ENCODE measurements at places on chromosomes 5 and 9.

GRCh38 chr5:122172207-122172606 is 42.9 kb downstream of the ZNF474 start:
- DNase-seq: no peak

- DNase-seq: no peak
These were observed 119.1 kb upstream of the TBC1D2 start for GRCh38 chr9:98374385-98375051.

DNA sequence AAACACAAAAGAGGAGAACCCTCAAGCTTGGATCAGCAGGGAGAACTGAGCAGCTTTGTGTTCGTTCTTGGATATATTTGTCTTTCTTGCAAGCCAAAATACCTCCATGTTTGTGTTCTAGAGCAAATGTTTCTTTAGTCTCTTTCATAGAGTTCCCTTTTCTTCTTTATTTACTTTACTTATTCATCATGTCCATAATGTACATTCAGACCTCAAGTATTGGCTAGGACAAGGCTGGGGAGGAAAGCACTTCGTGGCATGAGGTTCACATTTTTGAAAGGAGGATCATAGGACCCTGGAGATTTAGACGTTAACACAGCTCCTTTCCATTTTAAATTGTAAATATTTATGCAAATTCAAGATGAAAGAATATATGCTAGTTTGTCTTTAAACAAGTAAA is 590.2 kb upstream of the MEF2C start:
- DNase-seq: no peak

GRCh38 chr5:107270561-107270960 is 400.2 kb downstream of the EFNA5 start:
- DNase-seq: no peak

DNA sequence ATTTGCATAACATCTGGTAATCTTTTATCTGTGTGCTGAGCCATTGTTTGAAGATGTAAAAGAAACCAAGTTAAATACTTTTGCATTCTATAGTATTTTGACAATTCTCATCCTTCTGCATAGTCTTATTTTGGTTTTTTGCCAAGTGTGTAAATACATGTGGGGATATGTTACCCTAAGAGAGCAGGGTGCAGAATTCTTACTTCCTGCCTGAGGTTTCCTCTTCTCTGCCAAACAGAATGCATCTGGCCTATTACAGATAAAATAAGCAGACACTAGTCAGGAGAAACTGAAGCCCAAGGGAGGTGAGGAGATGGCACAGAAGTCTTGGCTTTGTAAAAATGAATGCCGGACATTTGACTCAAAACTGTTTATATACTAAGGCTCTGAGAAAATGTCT is 462.1 kb downstream of the TMEM38B start:
- no peak for DNase-seq

GRCh38 chr9:86079421-86079831 is 19.9 kb downstream of the GOLM1 start:
- no peak for DNase-seq

DNA sequence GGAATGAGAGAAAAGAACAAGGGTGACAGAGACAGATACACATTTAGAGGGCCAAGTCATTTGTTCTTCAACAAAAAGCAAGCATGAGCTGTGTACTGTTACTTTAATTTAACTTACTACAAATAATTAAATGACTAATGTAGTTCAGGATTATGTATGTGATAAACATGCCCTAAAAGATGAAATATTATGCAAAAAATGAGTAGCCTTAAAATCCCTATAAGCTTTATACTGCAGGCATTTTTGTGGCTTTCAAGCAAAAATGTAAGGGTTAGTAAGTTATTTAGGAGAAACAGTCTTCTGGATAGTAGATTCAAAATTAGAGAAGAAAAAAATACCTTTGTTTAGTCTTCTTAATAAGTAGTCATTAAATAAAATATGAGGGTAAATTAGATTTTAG is 431.2 kb downstream of the CSNK1G3 start:
- DNase-seq: no peak

DNA sequence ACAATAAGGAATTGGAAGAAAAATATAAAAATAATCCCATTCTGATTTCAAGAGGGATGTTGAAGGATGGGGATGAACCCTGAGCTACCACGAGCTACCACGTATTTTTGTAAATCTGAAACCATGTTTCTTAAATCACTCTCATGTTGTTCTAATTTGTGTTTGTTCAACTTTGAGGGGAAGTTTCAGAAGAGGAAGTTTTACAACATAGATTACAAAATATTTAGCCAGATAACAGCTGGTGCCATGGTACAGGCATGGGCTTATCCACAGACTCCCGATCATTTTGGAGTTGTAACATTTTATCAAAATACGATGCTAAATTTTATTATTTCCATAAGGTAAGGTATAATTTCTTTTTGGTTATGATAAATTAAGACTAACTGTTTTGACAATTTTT is 15.2 kb downstream of the CCDC125 start:
- DNase-seq: no peak

GRCh38 chr5:154823605-154824004 is 26.8 kb downstream of the FAXDC2 start:
- no peak for DNase-seq

GRCh38 chr5:19928562-19929421 is 59.2 kb downstream of the CDH18 start:
- DNase-seq: no peak

- DNase-seq: no peak
These were observed 6.0 kb downstream of the RPL37 start for GRCh38 chr5:40828690-40829661.

DNA sequence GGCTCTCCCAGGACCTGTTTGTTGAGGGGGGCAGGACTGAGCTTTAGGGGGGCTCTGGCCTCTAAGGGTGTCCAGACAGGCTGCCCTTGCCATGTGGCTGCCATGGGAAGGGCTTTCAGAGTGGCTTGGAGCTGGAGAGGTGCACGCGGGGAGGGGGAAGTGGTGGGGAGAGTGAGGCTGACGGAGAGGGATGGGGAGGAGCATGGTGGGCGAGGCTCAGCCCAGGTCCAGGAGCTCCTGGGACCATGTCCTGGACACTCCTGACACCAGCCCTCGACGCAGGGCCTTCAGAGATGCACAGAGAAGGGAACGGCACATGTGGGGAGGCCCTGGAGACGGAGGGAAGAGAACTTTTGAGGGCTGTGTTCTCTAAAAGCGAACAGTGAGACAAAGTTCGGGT is 2.4 kb downstream of the SPAAR start:
- no peak for DNase-seq

- DNase-seq: no peak
These were observed 10.3 kb upstream of the ABL1 start for GRCh38 chr9:130824643-130825350.

DNA sequence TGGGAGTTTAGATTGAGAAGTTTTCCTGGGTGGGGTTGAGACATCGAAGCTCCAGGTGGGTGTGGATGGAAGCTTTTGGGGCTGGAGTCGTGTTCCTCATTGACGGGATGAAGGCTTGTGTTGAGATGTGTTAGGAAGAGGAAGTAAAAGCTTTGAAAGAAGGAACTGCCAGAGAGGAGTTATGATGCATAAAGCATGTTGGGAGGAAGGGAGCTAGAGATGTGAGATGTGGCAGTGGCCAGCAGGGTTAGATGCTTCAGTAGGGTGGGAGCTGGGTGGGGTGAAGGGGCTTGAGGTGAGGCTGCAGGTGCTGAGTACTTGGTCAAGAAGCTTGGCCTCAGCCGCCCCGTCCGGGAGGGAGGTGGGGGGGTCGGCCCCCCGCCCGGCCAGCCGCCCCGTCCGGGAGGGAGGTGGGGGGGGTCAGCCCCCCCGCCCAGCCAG is 56.7 kb downstream of the HSPA4 start:
- DNase-seq: no peak

- DNase-seq: no peak
These were observed 56.7 kb upstream of the GRIN3A start for GRCh38 chr9:101795147-101795546.

- no peak for DNase-seq
These were observed 551 bp downstream of the N4BP3 start for GRCh38 chr5:178113841-178114324.

DNA sequence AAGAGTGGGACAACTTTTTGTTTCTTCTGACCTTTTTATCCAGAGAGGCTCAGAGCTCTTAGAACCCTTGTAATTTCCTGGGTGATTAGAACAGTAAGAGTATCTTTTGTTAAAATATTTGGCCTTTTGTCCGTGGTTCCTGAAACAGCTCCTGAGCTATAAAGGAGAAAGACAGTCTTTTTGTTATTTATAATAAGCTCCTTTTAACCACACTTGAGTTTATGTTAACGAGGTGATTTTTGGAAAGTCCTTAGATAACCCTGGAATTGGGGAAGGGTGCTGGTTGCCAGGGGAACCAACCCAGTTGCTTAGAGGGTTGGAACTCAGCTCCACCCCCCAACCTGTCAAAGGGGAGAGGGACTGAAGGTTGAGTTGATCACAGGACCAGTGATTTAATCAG is 4.8 kb downstream of the ZNF483 start:
- no peak for DNase-seq

GRCh38 chr9:128190516-128191405 is 611 bp downstream of the CIZ1 start:
- no peak for DNase-seq

GRCh38 chr9:28264368-28264767 is 691.1 kb upstream of the C9orf72 start:
- DNase-seq: no peak

DNA sequence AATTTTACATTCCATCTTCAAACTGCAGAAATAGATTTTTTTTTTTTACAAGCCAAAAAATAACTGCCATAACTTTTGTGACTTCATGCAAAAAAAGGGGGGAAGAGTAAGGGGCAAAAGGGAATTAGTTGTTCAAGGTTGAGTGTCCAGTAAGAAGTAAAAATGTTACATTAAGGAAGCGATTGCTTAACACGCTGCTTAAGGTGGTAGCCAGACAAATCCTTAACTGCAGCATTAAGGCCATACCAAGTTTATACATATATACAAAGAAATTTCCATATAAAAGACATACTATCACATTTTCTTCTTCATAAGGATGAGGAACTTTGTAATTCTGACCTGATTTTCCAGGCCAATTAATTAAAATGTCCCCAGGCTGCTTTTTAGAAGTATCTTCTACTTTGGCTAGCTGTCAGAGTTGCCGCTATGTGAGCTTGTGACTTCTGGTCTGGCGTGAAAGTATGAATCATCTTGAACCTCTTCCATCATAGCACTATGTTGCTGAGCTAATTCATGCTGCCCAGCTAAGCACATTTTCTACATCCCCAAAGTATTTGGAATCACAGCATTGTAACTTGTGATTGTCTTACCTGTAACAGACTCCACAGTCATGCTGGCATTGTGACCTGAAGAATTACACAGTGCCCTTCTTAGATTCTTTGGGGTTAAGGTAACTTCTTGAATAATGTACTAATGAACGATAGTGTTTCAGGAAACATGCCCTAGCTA is 40.0 kb downstream of the G3BP1 start:
- no peak for DNase-seq

GRCh38 chr9:31736581-31737179 is 647.8 kb upstream of the ACO1 start:
- no peak for DNase-seq

GRCh38 chr9:99282406-99282805 is 60.3 kb downstream of the SEC61B start:
- no peak for DNase-seq

DNA sequence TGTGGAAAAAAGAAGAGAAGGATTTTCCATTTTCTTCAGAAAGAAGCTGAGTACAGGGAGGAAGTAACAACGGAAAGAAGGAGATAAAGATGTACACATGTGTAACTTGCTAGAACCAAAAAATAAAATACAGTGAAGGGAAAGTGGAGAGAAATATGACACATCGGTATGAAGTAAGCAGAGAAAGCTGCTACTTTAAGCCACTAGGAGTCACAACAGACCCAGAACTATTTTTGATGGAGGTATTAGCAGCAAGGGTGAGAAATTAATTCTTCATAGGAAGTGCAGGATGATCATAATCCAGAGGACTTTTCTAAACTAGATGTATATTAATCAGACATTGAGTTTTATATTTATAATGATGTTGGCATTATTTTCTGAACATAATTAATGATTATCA is 88.5 kb downstream of the FAM174A start:
- DNase-seq: no peak

DNA sequence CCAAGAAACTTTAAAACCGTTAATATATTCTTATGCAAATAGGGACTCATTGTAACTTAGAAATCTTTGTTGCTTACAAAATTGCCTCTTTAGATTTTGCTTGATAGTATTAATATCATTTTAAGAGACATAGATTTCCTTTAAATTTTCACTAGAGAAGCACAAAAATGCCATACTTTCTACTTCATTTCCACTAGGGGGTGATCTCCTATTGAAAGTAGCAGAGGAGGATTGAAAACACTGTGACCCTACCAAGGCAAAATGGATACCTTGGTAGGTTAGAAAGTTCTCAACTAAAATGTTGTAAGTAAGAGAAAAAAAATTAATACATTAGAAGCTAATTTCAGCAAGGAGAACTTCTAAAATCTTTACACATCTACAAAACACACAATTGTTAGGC is 204.9 kb downstream of the CHSY3 start:
- DNase-seq: no peak

Data from activated gamma-delta T cell treated with anti-CD3 and anti-CD28 coated beads, Interleukin-2, amount 50 U/mL, for 16 hours (primary cell).